Occipital lobe (tissue), 3 donors: ENCODE measurements at places on chromosomes 4 and X. TPM values are rescaled to one million over a fixed set of nuclear protein-coding genes. Genes with fewer than 3 reads are reported as not detected.

GRCh38 chr4:2626231-2626630 is 89.8 kb downstream of the FAM193A start:
- no peak for DNase-seq

DNA sequence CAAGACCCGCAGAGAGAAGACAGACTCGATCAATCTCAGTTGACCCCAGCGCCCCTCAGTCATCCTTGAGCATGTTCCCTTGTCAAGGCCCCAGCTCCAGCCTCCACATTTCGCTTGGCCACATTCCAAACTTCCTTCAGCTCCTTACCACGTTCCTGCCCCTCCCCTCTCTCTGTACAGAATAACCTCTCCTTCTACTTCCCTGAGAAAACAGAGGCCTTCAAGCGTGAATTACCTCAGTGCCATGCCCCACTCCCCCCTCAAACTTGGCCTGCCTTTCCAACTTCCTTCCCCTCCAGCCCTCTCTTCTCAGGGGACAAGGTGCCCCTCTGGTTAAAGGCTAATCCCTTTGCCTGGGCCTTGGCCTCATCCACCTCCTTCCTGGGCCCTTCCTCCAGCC is 3.2 kb upstream of the RIPPLY1 start:
- DNase-seq: no peak

DNA sequence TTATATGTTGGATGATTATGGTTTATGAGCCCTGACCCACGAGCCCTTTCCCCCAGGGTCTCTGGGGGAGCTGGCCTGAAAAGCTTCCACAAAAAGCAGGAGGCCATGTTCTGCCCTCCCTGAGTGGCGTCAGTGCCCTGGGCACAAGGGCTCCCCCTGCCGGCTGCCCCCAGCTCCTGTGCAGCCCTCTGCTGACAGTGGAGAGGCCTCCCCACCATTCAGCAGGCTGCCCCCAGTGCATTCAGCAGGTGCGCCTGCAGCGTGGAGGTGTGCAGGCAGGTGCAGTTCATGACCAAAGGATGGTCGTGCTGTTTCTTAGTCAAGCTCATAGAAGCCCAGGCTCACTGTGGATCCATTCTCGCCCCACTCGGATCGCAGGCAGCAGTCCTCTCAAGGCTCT is 12.5 kb upstream of the S100P start:
- no peak for DNase-seq

GRCh38 chr4:72641611-72642010 is 72.6 kb upstream of the ADAMTS3 start:
- no peak for DNase-seq

DNA sequence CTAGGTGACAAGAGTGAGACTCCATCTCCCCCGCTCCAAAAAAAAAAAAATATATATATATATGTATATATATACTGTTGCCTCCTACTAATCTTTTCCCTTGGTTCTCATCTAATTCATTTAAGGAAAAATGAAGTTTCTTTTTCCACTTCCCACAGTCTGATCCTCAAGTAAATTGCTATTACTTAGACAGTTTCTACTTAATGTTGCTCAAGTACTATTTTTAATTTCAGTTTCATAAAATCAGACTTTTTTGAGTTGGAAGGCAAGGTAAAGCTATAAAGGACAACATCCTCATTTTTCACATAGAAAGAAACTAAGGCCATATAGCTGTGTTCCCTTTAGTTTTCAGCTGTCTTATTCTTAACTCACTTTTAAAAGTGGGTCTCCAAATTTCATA is 5.8 kb downstream of the RXFP1 start:
- no peak for DNase-seq

DNA sequence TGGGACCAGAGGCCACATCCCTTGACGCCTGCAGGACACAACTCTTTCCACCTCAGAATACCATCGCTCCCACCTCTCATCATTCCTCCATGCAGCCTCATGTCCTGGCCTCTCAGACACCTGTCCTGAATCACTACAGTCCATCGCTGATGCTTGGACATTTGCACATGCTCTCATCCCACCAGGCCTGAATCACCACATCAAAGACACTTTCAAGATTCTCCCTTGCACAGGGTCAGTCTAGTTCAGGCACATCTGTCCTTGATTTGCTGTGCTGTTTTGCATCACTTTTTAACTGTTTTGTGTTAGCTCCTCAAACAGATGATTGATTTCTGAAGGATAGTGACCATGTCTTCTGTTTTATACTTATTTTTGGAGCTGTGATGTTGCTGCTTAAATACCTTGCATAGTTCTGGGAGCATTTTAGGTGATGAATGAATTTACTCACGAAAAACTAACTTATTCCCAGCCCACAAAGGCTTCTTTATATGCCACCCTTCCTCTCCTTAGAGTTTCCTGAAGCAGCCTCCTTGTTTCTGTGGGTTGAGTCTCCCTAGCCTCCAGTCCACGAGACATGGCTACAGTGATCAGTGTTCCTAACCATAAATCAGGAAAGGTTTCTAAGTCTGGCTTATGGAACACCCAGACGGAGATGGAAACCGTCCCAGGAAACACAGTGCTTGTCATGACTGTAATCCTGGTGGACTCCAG is 2.6 kb downstream of the FAM114A1 start:
- DNase-seq: no peak

GRCh38 chrX:111467896-111468295 is 43.5 kb upstream of the SERTM2 start:
- DNase-seq: peak; percentile 2

- DNase-seq: no peak
Observed at GRCh38 chr4:168759959-168760527, 250.0 kb downstream of the CBR4 start.

RAB41 gene
- not detected for total RNA-seq

DNA sequence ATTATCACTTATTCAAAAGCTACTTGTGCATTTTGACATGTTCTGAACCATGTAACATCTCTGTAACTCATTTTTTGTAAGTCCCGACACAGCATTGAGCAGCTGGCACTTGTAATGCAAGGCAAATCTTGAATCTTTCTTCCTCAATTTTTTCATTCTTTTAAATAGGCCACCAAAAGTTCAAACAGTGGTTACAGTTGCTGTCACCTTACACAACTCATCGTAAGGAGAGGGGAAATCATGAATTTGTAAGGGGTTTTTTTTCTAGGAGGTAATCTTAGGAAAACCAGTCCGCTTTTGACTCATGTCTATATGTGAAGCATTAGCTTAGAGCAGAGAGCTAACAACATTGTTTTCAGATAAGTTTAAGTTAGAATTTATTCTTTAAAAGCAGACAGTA is 124.5 kb downstream of the PDLIM5 start:
- no peak for DNase-seq

GRCh38 chrX:421646-422391 is 35.1 kb upstream of the PPP2R3B start:
- DNase-seq: no peak

GRCh38 chr4:139808808-139809756 is 143.5 kb downstream of the MGST2 start:
- no peak for DNase-seq

GRCh38 chr4:61376301-61376700 is 176.2 kb downstream of the ADGRL3 start:
- no peak for DNase-seq

- DNase-seq: no peak
Observed at GRCh38 chr4:134691915-134692314, 490.3 kb upstream of the PABPC4L start.

POU3F4 gene
- total RNA-seq: 12.6 TPM

ADAMTS3 gene
- 21.5 TPM for total RNA-seq

GRCh38 chr4:166499820-166500219 is 626.8 kb downstream of the TLL1 start:
- no peak for DNase-seq

KLHL13 gene
- 51.2 TPM for total RNA-seq

GRCh38 chrX:19907794-19908193 is 20.4 kb upstream of the SH3KBP1 start:
- DNase-seq: no peak

GRCh38 chrX:23332101-23332887 is 2.4 kb upstream of the PTCHD1 start:
- DNase-seq: no peak

- DNase-seq: no peak
Observed at GRCh38 chrX:48711929-48712505, 15.5 kb downstream of the SUV39H1 start.

DNA sequence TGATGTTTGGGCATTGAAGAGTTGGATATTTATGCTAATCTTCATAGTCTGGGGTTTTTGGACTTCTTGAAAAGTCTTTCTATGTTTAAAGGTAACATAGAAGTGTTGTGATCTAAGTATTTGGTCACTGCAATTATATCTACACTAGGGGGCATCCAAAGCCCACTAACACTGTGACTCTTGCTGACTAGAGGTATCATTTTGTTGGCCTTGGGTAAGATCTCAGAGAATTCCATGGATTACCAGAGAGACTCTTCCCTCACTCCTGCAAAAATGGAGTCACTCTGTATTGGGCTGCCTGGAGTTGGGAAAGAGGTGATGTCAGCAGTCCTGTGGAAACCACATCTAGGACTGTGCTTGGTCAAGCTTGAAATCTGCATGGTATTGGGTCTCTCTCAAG is 1077.6 kb downstream of the FAM133A start:
- no peak for DNase-seq

DNA sequence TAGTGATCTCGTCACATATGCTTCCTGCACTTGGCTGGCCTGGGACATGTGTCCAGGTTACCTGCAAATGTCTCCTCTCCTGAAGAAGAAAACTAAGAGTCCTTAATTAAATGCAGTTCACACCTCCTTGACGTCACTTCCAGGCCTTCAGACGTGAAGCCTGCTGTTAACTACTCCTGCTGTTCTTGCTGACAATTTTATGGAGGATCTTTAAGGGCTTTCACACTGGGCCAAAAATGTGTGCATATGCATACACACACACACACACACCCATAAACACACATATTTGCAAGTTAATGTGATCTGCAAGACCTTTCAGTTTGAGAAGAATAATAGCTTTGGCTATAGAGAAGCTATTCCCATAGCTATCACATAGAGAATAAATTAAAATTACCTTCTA is 267.9 kb downstream of the AFF2 start:
- DNase-seq: no peak

NCBP2L gene
- not detected for total RNA-seq

DNA sequence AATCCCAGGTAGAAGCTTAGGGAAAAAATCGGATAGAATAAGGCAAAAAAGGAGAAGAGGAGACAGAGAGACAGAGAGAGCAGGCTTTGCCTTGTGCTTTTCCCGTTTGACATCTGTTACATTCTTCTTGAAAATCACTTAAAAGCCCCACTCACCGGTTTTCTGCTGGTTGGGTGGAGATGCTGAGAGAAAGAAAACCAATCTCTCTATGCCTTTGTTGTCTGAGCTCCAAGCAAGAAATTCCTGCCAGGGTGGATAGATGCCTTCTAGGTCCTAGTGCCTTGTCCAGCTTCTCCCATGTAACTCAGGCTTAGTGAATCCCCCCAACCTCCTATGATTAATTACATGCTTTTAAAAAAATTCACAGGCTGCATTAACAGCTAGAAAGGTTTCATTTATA is at the start of gene DCX:
DCX (minus strand) TSS at position 210 of the 400 bp plus-strand sequence. CDS start 1,794 bp downstream, outside the sequence.
- DNase-seq: no peak

DDX53 gene
- not detected for total RNA-seq

GRCh38 chr4:26724534-26724933 is 136.1 kb upstream of the STIM2 start:
- DNase-seq: no peak

GRCh38 chr4:151329217-151330007 is 4.0 kb upstream of the SH3D19 start:
- no peak for DNase-seq

DNA sequence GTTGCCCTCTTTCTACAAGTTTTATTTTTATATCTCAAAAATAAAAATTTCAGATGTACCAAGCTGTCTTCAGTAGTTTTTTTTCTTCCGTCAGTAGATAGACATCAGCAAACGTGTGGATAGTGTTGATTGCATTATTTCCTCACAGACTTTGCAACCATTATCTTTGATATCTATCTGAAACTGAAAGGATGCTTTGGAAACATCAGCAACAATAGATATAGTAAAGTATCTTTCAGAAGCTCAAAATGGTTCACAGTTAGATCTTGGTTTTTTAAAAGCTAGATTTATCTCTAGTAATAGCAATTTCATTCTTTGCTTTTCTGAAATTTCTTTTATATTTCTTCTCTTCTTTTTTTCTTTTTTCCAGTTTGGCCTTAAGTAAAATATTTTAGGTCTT is 246.9 kb upstream of the PCDH7 start:
- DNase-seq: no peak

SPANXN4 gene
- not detected for total RNA-seq

- no peak for DNase-seq
Observed at GRCh38 chr4:1115528-1116293, 2.3 kb upstream of the RNF212 start.

CENPE gene
- total RNA-seq: 5.0 TPM

DNA sequence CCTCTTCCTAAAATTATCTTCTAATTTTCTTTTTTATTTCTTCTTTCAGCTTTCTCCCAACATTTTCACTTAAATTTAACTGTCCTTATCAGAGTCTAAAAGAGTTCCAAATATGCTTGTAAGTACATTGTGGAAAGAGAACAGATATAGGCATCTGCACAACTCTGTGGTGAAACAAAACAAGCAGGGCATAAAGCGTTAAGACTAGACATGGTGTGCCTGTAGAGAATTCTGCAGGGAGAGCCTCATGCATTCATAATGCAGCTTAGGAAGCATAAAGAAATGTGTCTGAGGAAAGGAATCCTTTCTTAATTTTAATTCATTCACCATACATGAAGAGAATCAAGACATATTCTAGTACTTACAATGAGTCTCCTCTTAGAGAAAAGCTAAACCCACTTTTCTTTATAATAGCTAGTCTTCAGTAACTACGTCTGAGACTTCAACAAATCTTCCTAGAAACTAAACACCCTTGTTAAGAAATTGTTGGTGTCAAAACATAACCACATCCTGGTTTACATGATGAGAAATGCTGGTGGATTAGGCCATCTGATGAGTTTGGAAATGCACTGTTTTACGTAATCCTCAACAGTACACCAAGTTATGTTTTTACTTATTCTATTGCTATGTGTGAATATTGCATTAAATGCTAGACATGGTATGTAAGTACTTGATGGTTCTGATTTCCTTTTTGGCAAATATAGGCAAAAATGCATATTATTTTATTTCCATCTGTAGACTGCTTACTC is 307.8 kb upstream of the GIMD1 start:
- DNase-seq: no peak

- no peak for DNase-seq
Observed at GRCh38 chr4:120630427-120630826, 292.1 kb downstream of the PRDM5 start.

PRSS12 gene
- total RNA-seq: 54.9 TPM

- no peak for DNase-seq
Observed at GRCh38 chrX:12360986-12361598, 222.8 kb downstream of the FRMPD4 start.

NAA11 gene
- not detected for total RNA-seq

ASB5 gene
- 0.47 TPM for total RNA-seq

DNA sequence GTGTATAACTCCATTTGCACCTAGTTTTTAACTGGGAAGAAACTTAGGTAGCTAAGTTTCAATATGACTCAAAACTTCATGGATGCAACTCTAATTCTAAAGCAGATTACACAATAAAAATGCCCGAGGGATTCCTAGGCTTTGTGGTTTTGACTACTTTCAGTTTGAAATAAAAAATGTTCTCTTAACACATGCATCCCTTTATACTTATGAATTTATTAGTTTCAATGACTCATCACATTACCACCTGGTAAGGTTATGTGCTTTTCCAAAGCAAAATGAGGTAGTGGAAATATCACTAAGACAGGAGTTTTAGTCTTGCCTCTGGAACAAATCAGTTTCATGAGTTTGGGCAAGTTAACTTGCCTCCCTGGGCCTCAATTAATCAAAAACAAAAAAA is 125.5 kb downstream of the OPHN1 start:
- no peak for DNase-seq

MAP9 gene
- total RNA-seq: 32.6 TPM
